T1000 (cell line): ENCODE measurements at places on chromosomes 1 and 21.

DNA sequence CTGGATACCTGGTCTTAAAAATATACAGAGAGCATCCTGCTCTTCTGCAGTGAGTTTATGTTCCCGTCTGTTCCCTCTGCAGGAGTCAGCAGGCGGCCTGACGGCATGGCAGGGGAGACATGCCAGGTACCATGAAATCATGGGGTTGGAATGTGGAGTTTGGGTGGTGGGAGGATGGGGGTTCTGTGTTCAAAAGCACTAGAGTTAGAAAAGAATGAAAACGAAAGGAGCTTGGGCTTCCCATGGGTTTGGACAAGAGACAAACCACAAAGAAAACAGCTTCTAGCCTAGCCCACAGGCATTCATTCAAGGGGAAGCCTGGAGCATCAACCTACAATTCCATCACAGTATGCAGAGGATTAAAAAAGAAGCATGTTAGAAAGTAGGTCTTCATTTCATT lies 59.9 kb downstream of the WARS2 start:
- peak; percentile 73 for DNase-seq

- DNase-seq, result no peak
Observed at GRCh38 chr1:161502181-161502580, 3.1 kb upstream of the FCGR2A start.

- DNase-seq, result no peak
Observed at GRCh38 chr1:182935716-182936115, 17.2 kb downstream of the SHCBP1L start.

- no peak for DNase-seq
Observed at GRCh38 chr1:51920130-51920529, 41.6 kb upstream of the NRDC start.

GRCh38 chr1:70907563-70908310 lies 139.9 kb downstream of the PTGER3 start:
- no peak for DNase-seq

DNA sequence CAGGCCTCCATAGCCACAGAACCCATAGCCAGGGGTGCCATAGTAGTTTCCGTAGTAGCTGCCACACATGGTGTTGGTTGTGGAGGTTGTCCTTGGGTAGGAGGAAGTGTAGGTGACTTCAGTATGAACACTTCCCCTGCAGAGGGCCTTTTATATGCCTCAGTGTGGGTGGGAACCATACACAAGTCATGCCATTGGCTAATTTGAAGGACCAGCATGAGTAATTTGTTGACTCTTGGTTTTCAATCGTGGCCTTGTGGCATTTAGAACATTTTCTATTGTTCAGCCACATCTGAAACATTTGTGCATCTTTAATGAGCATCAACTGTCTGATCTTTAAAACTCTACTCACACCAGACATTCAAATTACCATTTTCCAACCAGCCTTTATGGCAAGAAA lies at the start of gene KRTAP6-1:
Gene KRTAP6-1 (minus strand): TSS at position 95 of the 400 bp plus-strand sequence. CDS start 26 bp downstream, at position 69.
- no peak for DNase-seq

- DNase-seq, result no peak
Observed at GRCh38 chr21:33312121-33312520, 12.6 kb upstream of the IFNAR1 start.

GRCh38 chr1:78333502-78333901 lies 157.3 kb upstream of the PTGFR start:
- DNase-seq, result no peak
